Stimulated activated CD8-positive, alpha-beta memory T cell treated with anti-CD3 and anti-CD28 coated beads, Interleukin-4, amount 100 ng/mL, for 24 hours (primary cell): ENCODE measurements at places on chromosomes 1 and 21.
A peak's percentile ranks its signal among the peaks of the same experiment; 100 is the strongest.

DNA sequence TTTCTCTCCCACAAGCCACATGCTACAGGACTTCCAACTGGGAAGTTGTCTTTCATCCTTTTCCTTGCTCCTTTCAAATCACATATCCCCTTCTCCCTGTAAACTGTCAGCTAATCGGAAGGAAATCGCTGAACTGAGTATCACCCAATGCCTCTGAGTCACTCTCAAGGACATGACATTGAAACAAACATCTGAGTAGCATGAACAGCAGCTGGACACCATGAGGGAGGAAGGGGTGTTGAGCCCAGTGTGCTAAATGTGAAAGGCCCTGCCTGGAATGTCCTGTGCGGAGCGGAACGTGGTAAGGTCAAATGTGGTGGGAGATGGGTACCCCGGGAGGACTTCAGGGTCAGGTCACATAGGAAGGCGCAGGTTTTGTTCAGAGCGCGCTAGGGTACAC, at the start of gene OR2AJ1:
TSS of gene OR2AJ1 (plus strand) at position 22 of the 400 bp plus-strand sequence. CDS start 8,880 bp downstream, outside the sequence.
- no peak for DNase-seq

DNA sequence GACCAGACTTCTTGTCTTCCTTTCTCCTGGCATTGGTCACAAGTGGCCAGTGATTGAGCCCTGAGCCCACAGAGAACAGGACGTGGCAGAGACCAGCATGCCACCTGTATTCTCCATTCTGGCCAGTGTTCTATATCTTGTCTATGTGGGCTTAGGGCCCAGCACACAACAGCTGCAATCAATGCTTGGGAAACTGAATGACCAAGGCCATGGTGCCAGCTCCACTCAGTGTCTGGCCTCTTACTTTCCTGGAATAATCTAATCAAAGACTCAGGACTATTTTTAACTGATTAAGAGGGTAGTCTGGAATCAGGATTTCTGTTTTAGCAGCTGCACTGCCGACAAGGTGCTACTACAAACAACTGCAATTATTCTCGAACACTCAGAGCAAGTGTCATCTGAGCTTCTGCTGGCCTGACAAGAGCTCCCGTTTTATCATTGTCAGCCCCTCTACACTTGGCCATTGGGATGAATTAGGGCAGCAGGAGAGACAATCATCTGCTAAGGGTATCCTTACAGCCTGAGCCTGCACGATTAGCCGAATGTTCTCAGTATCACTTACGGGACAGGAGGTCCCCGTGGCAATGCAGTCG, 74.4 kb upstream of the GRIK3 start:
- no peak for DNase-seq

GRCh38 chr1:109425391-109426280, 612 bp downstream of the PSMA5 start:
- DNase-seq = peak; percentile 52

DNA sequence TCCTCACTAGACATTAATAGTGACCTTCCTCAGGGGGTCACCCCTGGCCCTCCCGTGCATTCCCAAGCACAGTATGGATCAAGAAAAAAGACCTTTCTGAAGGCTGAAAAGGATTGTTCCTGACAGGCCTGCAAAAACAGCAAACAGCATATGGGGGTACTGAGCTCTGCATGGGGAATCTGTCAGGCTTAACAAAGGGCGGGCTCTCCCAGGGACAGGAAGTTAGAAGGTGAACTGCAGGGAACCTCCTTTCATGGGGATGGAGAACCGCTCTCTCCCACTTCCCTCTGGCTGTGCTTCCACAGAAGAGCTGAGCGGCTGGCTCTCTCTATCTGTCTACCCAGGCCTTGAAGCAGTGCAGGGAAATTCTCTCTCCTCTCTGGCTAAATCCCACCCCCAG, 91.7 kb downstream of the DTL start:
- DNase-seq = no peak

DNA sequence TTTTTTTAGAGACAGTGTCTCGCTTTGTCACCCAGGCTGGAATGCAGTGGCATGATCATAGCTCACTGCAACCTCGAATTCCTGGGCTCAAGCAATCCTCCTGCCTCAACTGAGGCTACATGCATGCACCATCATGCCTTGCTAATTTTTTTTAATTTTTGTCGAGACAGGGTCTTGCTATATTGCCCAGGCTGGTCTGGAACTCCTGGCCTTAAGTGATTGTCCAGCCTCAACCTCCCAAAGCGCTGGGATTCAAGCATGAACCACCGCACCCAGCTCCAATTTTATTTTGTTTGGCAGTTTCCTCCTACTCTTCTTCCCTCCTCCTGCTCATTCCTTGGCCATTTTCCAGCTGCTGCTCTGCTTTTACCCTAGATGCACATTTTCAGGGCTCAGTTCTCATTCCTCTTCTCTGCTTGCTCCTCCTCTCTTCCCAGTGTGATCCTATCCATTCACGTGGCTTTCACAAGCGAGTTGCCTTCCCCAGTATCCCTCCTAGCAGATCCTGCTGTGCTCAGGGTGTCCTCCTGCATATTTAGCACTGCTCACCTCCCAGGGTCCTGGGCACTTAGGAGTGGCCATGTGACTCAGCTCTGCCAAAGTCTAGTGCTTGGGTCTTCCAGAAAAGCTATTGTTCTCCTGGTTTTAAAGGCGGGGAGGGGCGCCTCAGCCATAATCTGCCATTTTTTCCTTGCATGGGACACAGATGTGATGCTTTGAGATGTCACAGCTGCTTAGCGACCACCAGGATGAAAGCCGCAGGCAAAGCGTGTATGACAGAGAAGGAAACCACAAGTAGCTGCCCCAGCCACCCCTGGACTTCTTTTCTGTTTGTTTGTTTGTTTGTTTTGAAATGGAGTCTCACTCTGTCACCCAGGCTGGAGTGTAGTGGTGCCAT, 33.7 kb downstream of the PSEN2 start:
- DNase-seq = no peak

GRCh38 chr1:208007319-208007937, 96.5 kb upstream of the CD34 start:
- DNase-seq = no peak

- no peak for DNase-seq
These were observed 11.5 kb downstream of the MAEL start for GRCh38 chr1:167000546-167000945.

DNA sequence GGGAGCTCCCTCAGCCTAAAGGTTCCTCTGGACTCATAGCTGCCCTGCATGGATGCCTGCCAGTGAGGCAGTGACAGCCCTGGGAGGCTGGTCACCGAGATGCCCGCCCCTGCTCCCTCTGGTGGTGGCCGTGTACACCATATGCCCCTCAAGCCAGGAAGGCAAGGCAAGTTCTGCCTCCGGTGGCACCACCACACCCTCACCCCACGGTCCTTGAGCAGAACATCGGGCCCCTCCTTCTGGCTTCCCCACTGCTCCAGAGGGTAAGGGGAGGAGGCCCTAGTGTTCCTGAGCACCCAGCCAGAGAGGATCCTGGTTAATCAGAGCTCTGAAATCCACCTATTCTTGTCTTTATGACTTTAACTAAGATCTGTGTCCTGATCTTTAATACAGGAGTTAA, 1.5 kb upstream of the S100A14 start:
- peak; percentile 72 for DNase-seq

DNA sequence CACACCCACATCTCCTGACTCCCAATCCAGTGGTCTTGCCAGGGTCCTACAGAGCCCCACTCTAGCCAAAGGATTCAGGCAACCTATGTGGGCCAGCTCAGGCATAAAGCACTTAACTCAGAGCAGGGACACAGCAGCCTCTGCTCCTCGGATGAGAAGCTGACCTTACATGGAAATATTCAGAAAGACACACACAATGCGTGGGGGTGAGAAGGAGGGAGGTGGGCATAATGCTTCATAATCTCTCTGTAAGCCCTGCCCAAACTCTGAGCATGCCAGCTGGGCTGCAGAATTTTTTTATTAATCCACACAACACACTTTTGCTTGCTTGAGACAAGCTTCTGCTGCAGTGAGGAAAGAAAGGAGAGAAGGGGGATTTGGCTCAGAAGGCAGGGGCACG, 21.6 kb downstream of the KCND3 start:
- DNase-seq = no peak

DNA sequence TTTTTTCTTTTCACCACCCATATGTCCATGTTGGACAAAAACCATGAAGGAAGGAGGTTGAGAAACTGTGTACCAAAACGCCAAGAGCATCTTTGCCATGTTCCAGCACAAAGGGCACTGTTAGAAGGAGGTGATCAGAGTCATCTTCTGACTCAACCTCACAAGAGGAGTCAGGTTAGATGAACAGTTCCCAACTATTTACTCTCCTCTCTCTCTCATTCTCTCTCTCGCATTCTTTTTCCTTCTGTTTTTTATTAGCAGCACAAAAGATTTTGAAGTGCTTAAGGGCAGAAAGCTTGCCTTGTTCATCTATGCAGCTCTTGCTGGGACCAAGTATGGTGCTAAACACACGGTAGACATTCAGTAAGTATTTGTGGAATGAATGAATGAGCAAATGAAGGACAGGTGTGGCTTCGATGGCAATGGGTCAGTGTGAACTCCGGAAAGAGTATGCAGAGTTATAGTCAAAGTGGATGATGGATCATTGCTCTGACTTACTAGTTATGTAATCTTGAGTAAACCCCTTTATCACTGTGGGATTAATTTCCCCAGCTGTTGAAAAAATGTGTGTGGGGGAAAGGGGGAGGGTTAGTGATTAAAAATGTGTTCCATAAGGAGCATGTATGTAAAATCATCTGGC, 33.9 kb downstream of the DDR2 start:
- DNase-seq = no peak

DNA sequence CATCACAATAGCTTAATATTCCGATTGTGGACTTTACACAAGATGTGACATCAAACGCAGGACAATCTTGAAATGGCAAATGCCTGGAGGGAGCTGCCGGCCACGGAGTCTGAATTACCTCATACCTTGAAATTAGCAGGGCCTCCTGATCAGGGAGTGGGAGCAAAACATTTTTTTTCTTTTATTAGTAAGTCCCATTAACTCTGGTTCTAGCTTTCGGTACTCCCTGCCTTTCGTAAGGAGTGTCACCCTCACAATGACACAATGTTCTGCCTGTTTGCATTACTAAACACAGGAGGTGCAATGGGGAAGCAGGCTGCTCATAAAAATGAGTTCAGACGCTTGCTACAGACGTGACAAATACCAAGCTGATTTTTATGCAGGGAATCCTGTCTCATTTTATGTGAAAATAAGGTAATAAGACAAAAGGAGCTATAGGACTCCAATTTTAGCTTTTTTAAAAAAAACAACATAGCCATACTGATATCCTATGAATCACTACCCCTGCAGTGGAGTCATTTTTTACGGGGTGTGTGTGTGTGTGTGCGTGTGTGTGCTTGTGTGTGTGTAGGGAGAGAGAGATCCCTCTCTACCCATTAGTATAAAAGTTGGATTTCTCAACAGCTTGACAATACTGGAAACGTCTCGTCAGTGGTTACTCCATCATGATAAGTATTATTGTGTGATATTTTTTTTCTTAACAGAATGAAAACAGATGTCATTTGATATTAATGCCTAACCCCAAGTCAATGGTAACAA, 205.1 kb upstream of the RUNX1 start:
- DNase-seq = no peak

DNA sequence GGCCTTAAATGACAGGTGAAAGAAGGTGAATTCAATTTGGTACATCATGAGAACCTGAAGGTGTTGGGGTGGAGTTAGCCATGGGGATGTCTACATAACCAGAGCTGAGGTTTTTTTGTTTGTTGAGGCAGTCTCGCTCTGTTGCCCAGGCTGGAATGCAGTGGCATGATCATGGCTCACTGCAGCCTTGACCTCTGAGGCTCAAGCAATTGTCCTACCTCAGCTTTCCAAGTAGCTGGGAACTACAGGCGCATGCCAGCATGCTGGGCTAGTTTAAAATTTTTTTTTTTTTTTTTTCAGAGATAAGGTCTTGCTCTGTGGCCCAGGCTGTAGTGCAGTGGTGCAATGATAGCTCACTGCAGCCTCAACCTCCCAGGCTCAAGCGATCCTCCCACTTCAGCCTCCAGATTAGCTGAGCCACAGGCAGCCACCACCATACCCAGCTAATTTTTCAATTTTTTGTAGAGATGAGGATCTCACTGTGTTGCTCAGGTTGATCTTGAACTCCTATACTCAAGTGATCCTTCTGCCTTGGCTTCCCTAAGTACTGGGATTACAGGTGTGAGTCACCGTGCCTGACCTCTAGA, 1.9 kb upstream of the MPZ start:
- no peak for DNase-seq

GRCh38 chr21:45330075-45330781, 42.5 kb upstream of the POFUT2 start:
- DNase-seq = no peak

GRCh38 chr21:39196310-39196709, 13.1 kb upstream of the PSMG1 start:
- no peak for DNase-seq

- DNase-seq = no peak
These were observed 37.5 kb upstream of the PLA2G2C start for GRCh38 chr1:20223551-20224419.

DNA sequence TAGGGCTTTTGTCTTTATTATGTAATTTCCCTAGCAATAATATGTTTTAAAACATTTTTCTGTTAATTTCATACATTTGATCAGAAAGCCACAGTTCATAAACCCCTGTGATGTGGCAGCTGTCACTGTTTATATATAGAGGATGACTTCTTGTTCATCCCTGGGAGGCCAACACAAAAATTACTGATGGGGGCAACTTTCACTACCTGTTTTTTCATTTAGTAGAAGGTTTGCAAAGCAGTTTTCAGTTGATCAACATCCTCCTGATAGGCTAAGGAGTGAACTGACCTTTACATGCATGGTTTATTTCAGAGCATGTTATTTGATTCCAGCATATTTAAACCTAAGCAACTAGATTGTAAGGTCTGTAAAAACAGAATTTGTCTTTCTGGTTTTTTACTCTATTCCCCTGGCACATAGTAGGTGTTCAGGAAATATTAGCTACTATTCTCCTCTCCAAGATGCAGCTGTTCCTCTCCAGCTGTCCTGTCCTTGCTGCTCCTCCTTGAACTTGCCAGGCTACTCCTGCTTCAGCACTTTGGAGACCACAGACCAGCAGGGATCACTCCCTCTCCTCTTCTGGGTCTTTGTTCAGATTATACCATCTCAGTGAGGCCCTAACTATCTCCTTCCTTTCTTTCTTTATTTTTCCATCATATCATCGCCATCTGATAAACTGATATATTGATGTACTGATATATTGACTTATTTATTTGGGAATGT, 54.7 kb downstream of the ROR1 start:
- no peak for DNase-seq

- no peak for DNase-seq
These were observed 298.3 kb downstream of the ASTN1 start for GRCh38 chr1:176866011-176866714.

- no peak for DNase-seq
These were observed 177.1 kb downstream of the GPATCH2 start for GRCh38 chr1:217453816-217454215.

DNA sequence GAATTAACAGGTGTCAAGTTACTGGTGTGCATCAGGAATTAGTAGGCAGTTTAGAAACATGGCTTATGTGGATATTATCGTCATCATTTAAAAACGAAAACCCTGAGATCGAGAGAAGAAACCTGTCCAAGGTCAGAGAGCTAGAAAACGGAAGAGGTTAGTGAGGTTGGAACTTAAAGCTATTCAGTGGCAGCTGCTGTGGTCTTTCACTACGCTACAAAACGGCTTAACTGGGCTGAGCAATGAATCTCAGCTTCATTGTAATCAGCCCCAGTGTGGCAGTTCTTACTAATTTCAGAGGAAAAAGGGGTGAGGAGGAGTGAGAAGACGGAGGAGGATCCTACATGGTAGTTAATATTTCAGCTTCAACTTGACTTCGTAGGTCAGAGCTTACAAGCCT, 77.9 kb downstream of the DAB1 start:
- DNase-seq = no peak
